ENCODE measurements at places on chromosomes 2 and 18.
A peak's percentile ranks its signal among the peaks of the same experiment; 100 is the strongest.

- DNase-seq = no peak
Measured at GRCh38 chr2:106185475-106186184, 8.5 kb downstream of the UXS1 start.

DNA sequence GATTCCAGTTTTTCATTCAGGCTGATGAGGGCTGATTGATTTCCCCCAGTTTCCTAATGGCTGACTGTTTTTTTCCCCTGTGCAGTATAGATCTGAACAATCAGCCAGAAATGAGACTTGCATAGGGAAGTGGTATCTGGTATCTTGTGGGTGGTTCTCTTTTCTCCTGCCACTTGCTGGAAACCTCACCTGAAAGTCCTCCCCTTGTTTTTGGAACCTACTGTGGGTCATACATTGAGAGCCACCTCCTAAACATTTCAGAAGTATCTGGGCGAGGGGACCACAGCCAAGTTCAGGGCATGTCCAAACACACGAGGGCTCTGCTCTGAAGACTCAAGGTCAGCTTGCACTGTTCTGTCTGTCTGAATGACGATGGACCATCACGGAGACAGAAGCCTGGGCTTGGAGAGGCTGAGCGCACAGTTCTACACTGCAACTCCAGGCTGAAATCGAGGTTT, 19.3 kb downstream of the ALPK2 start:
- no peak for DNase-seq

- no peak for DNase-seq
Measured at GRCh38 chr2:133675-134593, 87.6 kb upstream of the FAM110C start.

DNA sequence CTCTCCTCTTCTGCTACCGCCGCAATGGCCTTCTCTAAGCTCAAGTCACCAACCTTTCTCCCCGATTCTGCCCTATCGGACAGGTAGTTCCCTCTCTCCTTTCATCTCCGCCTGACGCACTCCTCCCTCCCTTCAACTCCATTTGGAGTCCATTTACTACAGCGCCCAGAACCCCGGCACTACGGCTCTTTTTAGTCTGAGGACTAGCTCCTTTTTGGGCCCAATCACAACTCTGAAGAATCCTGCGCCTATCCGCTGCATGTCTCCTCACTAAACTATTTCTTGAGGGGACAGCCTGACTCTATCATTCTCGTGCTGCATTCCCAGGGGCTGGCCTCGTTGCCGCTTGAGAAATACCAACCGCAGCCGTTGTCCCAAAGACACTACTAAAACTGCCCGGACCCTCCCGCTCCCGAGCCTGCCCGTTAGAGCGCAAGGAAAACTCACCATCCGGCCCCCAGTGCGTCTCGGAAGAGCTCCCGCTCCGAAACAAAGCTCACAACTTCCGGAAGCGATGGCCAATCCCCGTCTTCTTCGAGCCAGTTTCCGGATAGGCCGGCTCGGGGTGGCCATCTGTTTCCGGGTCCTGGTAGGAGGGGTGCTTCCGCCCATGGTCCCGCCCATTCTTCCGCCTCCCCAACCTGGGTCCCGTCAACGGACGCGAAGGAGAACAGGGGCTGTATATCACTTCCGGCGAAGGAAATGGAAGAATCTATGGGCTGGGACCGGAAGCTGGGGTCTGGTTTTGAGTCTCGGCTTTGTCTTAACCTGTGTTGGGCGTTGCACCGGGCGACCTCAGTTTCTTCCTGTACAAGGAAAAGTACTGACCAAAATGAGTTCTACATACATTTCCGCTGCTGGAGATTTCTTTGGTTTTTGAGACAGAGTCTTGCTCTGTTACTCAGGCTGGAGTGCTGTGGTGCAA, at the start of gene TPRKB:
Gene TPRKB, minus strand, starts transcription at position 491 of the 925 bp plus-strand sequence. CDS start 2,776 bp downstream, outside the sequence.
- DNase-seq = peak; percentile 93

GRCh38 chr2:128781585-128782385, 463.1 kb upstream of the HS6ST1 start:
- DNase-seq = no peak

GRCh38 chr2:111664275-111664850, 219.6 kb downstream of the ANAPC1 start:
- DNase-seq = no peak

DNA sequence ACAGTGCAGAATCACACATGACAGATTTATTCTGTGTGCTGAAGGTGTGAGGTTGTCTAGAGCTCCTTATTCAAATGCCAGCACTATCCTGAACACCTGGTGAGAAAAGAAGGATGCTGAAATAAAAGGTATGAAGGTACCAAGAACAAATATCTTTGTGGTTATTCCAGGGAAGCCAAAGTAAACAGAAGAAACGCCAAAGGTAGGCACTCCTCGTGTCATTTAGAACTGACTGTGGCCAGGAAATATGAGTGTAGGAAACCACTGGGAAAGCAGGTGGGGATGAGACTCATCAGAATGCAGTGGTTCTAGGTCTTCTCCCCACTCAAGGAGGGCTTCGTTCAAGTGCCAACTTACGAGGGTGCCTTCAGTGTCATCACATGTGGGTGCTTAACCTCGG, 80.8 kb downstream of the KIF5C start:
- DNase-seq = no peak

GRCh38 chr18:73891572-73892421, 255.8 kb downstream of the FBXO15 start:
- DNase-seq = no peak

- no peak for DNase-seq
Measured at GRCh38 chr2:206915121-206915520, 24.2 kb upstream of the CPO start.

- no peak for DNase-seq
Measured at GRCh38 chr2:157463002-157463401, 19.1 kb upstream of the CYTIP start.

GRCh38 chr2:28906376-28906775, 11.9 kb downstream of the WDR43 start:
- DNase-seq = no peak

GRCh38 chr2:220279372-220279771, 651.9 kb downstream of the SLC4A3 start:
- DNase-seq = no peak

DNA sequence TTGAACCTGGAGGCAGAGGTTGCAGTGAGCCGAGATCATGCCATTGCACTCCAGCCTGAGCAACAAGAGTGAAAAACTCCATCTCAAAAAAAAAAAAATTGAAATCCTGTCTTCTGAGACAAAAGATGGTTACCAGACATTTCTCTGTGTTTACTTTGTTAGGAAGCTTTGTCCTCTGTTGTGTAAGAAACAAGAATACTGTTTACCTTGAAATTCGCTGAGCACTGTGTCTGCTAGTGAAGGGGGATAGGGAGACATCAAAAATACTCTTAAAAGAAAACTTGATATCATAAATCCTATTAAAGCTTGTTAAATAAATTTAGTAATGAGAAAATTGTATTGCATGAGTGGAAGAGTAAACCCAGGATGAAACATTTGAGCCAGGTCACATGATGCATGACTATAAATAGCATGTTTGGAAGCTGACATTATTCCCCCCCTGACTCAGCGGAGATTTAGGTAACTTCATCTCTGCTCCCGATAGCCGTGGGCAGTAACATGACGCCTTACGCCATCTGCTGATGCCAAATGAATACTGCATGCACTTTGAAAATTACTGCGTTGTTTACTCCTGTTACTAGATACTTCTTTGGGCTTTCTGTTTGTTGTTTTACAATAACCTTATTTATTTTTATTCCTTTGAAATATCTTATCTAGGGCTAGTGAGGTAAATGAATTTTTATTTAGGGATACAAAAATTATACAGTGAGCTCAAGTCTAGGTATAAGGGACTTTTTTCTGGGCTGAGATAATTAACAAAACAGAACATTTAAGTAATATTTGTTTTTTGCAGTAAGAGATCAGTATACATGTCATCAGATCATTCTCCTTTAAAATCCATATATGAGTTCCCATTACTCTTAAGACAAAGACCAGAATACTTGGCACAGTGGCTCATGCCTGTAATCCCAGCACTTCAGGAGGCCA, 134.9 kb downstream of the MAP3K20 start:
- DNase-seq = peak; percentile 27

GRCh38 chr18:23231340-23232021, 96.2 kb downstream of the CABLES1 start:
- peak; percentile 85 for DNase-seq

DNA sequence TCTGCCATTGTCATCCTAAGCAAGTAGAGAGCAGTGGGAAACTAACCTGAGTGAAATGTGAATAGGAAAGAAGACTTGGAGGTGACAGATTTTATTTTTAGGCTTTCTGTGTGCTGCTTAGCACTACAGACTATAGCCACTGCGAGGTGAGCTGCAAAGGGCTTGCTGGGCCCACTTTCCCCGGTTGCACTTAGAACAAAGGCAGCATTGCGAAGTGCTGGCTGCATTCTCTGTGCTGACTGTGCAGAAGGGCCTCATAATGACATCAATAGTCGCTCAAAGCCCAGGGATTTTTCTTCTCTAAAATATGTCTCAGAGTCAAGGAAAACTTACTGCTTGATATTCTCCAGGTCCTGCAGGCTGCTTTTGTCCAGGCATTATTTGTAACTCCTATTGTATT, 592.1 kb downstream of the TDRD15 start:
- DNase-seq = no peak

- DNase-seq = no peak
Measured at GRCh38 chr2:18172607-18173006, 294.1 kb downstream of the KCNS3 start.

- DNase-seq = no peak
Measured at GRCh38 chr2:7915302-7916091, 766.4 kb upstream of the ID2 start.

DNA sequence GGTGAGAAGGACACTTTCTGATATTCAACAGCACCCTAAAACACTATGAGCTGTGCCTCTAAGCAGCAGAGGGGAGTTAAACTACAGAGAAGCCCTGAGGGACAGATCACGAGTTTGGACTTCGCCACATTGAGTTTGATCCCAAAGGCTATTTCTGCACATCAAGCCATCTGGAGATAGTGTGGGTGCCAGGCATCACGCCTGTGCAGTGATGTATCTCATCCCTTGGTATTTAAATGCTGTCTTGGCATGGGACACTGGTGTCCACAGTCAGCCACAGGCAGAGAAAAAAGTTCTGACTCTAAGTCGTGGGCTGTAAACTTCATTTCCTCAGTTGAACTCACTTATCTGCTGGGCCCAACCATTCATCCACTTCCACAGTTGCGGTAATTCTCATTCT, 742.3 kb upstream of the CELF4 start:
- no peak for DNase-seq

DNA sequence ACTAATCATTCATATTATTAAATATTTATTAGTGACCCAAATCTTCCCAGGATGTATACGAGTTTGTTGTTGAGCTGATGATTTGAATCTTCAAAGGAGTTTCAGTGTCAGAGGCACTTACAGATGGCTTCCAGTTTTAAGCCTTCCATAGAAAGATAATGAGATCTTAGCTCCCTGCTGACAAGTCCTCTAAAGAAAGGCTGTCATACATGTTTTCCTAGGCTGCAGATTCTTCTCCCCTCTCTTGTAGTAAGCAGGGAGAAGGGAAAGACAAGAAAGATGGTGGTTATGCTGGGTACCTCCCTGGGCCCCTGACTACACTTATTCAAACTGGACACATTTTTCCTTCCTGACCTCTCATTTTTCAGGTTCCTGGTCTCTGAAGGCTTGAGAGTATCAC, 8.1 kb upstream of the GAREM1 start:
- no peak for DNase-seq

DNA sequence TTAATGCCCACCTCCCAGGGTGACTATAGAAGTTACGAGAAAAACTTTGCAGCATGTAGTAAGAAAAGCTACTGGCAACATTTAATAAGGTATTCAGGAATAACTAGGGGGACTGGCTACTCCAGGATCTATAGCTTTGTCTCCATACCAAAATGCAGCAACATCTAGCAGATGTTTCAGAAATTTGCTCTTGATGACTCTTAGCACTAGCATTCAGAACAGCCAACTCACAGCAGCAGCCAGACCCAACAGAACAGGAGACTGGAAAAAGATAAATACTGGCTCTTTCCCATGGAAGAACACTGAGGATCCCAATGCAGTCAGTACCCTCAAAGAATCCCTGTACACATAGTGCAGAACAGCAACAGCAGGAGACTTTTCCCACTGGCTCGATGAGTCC, 105.0 kb downstream of the PRKRA start:
- no peak for DNase-seq

- no peak for DNase-seq
Measured at GRCh38 chr2:195672674-195673073, 15.6 kb downstream of the SLC39A10 start.

- DNase-seq = no peak
Measured at GRCh38 chr2:158266111-158266510, 164.4 kb downstream of the UPP2 start.

GRCh38 chr2:215826838-215827441, 186.4 kb downstream of the MREG start:
- no peak for DNase-seq

GRCh38 chr2:33136566-33136965, 189.8 kb downstream of the LTBP1 start:
- no peak for DNase-seq

DNA sequence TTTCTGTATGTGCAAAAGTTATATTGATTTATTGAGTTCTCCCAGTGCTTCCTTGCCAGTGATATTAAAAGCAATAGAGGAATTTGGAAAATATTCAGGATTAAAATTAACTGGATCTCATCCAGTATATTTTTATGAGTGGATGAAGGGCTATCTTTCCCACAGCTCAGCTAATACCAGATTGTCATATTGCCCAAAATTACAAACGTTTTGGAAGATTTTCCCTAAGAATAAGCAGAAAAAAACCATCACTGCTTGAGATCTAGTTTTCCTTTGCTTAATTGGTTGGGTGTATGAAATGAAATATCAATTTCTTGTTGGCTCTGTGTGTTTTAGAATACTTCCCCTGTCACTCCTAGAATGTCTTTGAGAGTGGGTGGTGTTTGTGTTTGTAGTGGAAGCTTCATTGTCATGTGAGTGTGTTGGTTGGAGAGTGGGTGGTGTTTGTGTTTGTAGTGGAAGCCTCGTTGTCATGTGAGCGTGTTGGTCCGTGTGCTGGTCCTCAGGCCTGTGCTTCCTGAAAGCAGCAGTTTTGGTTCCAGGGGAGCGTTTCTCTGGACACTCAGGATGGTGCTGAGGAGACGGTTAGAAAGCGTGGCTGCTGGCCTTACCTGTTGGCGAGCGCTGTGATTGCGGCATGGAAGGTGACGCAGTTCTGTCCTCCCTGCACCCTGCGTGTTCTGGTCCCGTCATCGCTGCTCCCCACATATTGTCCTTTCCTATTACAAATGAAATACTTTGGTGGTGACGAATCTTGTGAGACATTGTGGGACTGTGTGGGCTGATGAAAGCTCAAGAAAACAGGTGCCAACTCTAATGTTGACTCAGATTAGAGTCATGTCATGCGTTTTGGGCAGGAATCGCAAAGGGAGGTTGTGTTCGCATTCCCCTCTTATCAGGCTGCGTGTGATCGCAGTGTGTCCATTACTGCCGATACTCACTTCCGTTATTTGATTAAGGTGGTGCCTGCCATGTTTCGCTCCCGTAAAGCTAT, 12.4 kb downstream of the ASB1 start:
- DNase-seq = peak; percentile 43

All from central memory CD4-positive, alpha-beta T cell (primary cell).